ENCODE measurements at places on chromosomes 4 and X.

DNA sequence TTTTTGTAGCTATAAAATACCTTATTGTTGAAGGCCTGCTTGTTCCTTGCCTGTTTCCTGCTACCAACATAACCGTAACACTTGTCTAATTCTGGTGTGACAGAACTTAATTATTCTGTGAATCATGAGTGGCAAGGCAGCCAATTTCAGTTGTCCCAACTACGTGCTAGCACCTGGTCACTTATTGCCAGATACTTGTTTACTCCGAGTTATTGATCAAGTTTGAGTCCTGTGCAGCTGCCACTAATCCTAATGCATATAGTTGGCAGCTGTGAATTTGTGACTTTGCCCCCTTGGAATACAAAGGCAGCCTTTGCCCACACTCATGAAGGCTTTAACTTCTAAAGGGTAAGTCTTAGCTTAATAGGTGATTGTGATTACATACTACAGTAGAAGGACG, 7.8 kb upstream of the RNF128 start:
- no peak for DNase-seq

- no peak for DNase-seq
Observed at GRCh38 chrX:154056770-154057241, 37.1 kb upstream of the IRAK1 start.

GRCh38 chr4:42945874-42946273, 53.4 kb downstream of the GRXCR1 start:
- no peak for DNase-seq

GRCh38 chrX:155023907-155024833, 1.6 kb upstream of the F8 start:
- DNase-seq, result no peak

DNA sequence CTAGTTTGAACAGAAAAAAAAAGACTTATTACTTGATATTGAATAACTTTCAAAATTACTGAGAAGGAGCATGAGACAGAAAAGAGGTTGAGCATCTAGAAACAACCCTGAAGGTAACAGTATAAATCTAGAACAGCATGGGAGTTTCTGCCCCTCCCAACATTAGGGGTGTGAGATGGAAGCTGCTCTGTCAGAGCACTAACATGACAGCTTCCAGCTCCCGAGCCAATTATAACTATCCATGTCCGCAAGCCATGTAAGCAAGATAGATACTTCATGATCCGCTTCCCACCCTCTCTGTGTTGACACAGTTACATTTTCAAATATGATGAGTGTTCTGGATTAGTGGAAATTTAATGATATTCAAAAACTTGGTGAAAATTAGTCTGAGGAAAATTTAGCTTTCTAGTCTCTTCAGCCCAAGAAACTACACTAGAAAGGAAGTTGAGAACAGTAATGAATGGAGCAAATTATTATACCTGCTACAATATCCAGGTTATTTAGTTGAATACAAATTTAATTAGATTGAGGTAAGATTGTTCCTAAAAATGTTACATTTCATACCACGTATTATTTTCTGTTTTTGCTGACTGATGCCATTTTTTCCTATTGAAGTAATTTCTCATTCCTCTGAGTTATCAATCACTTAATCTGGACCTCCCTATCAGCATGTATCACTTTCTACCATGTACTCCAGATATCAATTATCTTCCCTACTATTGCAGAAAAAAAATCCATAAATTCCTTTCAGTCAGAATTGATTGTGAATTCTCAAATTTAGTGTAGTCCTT, 129.3 kb upstream of the SLIT2 start:
- DNase-seq, result no peak

DNA sequence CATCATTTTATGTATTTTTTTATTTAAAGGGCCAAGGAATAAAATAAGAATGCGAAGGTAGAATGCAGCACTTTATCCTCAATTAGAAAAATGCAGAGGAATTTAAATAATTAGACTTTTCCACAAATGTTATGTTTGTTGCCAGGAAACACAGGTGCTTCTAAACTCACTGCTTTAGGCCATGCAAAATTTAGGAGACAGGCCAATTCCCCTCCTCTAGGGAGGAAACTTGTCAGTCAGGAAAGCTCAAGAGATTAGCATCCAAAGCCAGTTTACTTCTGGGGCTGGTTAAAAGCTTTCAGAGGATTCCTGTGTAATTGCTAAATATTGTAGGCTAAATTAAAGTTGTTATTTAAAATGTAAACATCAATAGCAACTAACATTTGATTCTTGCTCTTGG, 124.5 kb downstream of the DMD start:
- DNase-seq, result no peak

DNA sequence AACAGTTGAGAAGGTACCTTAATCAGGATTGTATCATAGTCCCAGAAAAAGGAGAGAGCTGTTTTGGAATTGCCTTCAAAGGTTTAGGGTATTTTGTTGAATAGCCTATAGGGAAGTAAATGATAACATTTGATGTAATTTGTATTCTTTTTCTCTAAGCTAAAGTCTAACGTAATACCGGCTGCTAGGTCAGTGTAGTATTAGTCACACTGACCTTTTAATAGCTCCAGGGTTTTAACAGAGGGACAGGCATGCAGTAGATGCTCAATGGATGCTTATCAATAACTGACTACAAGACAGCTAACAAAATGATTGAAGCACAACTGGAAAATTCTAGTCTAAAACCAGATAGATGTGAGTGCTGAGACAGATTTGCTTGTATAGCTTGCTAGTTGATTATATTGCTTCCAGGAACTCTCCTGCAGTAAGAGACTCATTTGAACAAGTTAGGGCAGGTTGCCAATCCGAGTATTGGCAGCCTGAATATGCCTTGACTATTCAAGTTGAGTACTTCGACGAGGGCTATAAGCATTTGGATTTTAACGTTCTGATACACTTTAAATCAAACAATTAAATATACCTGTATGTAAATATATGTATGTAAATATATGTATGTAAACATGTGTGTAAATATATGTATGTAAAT, 16.5 kb upstream of the PNPLA4 start:
- no peak for DNase-seq

DNA sequence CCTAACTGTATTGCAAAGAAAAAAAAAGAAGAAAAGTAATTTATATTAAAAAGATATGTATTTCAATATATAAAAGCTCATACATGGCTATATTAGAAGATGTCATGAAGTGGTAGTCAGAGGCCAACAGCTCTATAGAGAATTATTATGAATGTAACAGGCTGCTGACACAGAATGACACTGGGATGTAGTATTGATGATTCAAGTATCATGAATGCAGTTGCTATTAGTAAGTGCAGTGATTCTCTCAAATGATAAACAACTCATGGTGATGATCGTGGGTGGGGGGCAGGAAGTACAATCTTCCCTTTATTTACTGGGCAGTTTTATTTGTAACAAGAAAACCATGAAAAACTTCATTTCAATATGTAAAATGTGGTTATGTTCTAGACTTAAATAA, 124.6 kb downstream of the COL4A6 start:
- no peak for DNase-seq

- no peak for DNase-seq
Observed at GRCh38 chr4:1074077-1074476, 39.3 kb downstream of the RNF212 start.

DNA sequence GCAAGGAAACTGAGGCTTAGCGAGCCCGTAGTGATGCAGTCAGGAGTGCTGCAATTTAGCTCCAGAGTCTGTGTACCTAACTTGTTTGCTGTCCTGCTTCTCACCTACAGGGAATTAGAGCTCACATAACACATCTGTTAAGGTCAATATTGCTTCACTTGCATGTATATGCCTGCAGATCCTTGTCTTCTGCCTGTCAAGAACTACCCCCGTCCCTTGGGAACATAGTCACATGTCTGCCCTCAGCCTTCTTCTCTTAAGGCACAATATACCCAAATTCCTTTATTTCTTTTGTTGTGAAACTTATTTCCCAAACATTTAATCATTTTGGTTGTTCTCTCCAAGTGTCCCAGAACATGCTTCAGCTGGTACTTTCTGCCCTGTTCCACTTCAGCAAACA, 103.3 kb upstream of the LEF1 start:
- no peak for DNase-seq

Measured in midbrain (tissue), 1 donor.